ENCODE measurements at places on chromosomes 16 and 17.

- no peak for DNase-seq
Measured at GRCh38 chr16:73053038-73053363, 5.1 kb upstream of the ZFHX3 start.

- no peak for DNase-seq
Measured at GRCh38 chr17:77748436-77748835, 210.1 kb upstream of the TNRC6C start.

- no peak for DNase-seq
Measured at GRCh38 chr16:81813648-81814047, 34.6 kb downstream of the PLCG2 start.

DNA sequence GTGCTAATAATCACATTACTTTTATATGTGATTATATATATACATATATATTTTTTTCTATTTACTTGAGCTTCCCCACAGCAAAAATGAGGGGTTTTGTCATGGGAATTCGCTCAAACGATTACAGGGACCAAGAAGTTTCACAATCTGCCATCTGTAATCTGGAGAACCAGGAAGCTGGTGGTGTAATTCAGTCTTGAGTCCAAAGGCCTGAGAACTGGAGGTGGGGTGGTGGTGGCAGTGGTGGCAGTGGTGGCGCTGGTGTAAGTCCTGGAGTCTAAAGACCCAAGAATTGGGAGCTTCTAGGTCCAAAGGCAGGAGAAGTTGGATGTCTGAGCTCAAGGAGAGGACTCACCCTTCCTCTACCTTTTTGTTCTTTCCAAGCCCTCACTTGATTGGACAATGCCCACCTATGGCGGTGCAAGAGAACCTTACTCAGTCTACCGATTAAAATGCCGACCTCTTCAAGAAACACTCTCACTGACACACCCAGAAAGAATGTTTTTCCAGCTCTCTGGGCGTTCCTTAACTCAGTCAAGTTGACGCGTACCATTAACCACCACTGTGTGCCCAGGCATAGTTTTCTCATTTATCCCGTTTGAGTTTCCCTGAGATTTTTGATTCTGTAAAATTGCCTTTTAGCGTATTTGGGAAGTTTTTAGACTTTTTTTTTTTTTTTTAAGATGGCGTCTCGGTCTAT lies 31.9 kb downstream of the POLR2A start:
- DNase-seq, result no peak

DNA sequence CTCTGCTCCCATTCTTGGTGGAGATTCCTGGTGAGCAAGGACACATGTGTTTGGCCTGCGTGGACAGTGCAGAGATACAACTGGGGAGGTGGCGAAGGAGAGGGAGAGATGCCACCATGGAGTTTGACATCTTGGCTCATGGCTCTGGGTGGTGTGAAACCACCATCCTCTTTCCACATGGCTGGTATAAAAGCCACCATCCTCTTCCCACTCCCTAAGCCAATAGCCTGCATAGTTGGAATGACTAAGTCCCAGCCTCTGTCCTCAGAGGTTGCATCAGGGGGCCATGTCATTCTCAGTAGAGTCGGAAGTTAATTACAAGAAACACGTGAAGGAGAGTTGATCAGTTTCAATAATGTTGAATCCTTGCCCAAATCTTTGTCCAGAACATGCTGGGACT lies 10.0 kb downstream of the RBFOX1 start:
- DNase-seq, result no peak

DNA sequence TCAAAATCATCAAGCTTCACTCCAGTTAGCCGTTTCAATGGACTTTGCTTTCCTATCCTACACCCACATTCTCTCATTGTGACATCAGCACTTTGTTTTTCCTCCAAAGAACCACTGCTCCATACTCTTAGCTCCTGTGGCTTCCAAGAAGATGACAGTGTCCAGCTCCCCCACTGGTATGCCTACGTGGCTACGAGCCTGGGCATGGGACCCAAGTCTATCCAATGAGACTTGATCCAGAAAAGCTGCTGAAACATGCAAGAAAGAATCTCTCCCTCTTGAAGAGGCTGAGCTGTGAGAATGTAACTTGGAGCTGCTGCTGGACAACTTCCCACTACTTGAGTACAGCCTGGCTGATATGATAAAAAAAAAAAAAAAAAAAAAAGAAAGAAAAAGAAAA lies 9.4 kb downstream of the TOX3 start:
- no peak for DNase-seq

DNA sequence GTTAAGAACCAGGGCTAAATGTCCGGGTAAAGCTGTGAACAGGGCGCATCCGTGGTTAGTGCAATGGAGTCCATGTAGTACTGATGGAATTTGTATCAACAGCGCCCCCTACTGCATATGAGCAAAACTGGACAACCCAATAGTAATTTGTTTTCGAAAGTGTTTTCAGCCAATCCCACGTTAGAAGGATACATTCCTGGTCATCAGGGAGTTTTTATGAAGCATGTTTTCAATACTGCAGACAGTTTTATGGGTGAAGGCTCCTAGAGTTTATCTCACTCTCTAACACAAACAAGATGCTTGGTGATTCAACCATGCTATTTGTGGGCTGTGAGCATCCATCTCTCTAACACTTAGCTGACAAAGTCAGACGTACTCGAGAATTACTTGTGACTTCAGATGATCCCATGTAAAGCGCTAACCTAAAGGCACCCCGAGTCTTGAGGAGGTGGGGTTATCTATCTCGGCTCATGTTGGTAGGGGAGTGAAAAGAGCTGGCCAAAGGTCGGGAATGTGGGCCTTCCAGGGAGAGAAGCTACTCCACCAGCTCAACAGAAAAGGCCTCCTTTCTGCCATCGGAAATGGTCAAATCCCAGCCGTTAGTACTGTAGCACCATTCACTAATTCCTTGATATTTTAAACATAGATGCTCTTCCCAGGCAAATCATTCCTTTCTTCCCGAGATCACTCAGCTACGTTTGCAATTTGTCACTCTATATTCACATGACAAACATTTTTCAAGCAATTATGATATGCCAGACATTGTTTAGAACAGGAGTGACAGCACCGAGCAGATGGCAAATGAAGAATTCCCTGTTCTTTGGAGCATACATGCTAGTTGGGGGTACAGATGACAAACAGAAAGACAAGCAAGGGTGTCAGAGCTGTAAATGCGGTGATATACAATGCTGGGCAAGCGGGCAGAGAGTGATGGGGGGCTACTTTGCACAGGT lies 46.9 kb upstream of the HNF1B start:
- DNase-seq, result peak; percentile 59

- no peak for DNase-seq
Measured at GRCh38 chr16:51124896-51125295, 26.2 kb downstream of the SALL1 start.

All from CD4-positive, alpha-beta T cell treated with Interleukin-1 beta for 1 hour (primary cell).